NCI-H1105 (cell line): ENCODE measurements at places on chromosomes 7 and 10.

GRCh38 chr7:27689150-27689549, 26.5 kb upstream of the HIBADH start:
- no peak for DNase-seq

GRCh38 chr10:114370966-114371365, 33.3 kb downstream of the AFAP1L2 start:
- DNase-seq: no peak

DNA sequence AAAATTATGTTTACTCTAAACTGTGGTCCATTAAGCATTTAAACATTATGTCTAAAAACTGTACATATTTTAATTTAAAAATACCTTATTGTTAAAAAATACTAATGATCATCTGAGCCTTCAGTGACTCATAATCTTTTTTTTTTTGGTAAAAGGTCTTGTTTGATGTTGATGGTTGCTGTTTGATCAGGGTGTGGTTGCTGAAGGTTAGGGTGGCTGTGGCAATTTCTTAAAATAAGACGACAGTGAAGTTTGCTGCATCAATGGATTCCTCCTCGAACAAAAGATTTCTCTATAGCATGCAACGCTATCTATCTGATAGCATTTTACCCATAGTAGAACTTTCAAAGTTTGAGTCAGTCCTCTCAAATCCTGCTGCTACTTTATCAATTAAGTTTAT, 180.0 kb upstream of the AHR start:
- no peak for DNase-seq

DNA sequence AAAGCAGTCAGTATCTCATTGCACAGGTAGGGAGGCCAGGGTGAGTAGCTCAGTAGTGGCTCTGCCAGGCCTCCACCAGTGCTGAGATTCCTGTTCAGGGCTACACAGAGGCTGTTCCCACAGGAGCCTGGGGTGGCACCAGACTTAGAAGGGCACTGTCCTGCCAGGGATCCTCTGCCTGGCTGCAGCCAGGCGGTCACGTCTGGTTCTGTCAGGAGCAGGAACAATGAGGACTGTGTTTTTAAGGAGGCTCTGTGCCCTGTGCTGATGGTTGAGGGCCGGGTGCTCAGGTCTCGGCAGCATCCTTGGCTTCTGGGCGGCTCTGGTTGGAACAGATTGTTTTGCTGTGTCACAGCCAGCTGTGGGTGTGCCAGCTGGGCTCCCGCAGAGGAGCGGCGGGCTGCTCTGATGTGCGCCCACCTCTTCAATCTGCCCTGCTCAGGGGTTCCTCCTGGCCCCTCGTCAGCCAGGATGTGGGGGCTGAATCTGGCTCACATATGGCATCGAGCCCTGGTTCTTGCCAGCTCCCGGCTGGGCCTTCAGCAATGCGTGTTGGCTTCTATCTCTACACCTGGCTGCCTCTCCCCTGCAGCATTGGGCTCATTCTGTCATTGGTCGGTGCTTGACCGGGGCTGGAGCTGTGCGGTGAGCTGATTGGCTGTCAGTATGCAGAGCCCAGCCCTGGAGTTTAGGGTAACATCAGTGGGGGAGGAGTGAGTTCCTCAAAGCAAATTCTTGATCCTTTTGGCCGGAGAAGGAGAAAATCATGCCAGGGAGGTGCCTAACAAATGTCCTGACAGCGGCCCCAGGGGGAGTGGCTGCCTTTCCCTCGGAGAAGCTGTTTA, 41.2 kb downstream of the TACR2 start:
- DNase-seq: no peak

DNA sequence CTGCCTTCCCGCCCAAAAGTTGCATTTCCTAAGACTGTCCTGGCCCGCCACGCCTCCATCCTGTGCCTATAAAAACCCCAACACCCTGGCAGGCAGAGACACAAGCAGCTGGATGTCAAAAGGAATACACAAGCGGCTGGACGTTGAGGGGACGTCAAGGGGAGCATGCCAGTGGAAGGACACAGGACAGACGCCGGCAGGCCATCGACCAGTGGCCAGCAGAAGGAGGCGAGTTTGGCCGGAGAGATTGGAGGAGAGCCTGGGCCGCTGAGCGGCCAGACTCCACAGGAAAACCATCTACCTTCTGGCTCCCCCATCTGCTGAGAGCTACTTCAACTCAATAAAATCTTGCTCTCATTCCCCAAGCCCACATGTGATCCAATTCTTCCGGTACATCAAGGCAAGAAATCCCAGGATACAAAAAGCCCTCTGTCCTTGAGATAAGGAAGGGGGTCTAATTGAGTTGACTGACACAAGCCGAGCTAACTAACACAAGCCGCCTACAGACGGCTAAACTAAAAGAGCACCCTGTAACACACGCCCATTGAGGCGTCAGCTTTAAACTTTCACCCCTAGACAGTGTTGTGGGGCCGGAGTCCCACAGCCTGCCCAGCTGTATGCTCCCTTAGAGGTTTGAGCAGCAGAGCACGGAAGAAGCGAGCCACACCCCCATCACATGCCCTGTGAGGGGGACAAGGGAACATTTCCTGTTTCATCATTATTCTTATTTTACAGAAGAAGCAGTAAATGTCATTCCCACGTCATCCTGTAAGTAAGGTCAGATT, 150.3 kb upstream of the PHYHIPL start:
- no peak for DNase-seq

GRCh38 chr7:51275532-51275931, 41.1 kb downstream of the COBL start:
- DNase-seq: no peak

- no peak for DNase-seq
Observed at GRCh38 chr7:22864855-22865601, 42.4 kb upstream of the TOMM7 start.
